Activated naive CD8-positive, alpha-beta T cell treated with anti-CD3 and anti-CD28 coated beads for 36 hours (primary cell): ENCODE measurements at places on chromosomes 3 and 15.

GRCh38 chr3:129435367-129435766, 4.4 kb downstream of the MBD4 start:
- no peak overlapping the region for H3K4me3 ChIP-seq
- no peak for DNase-seq
- peaks cover 3% of the 10 kb centered on the region for H3K27me3 ChIP-seq
- peak overlapping the region; percentile 63 for H3K27ac ChIP-seq
- peaks cover 23% of the 10 kb centered on the region for H3K36me3 ChIP-seq

- H3K4me3 ChIP-seq: peak overlapping the region; percentile 61
- H3K36me3 ChIP-seq: peaks cover 74% of the 10 kb centered on the region
- DNase-seq: no peak
- peak overlapping the region; percentile 90 for H3K27ac ChIP-seq
These were observed 496.1 kb downstream of the FOXP1 start for GRCh38 chr3:71087143-71088018.

DNA sequence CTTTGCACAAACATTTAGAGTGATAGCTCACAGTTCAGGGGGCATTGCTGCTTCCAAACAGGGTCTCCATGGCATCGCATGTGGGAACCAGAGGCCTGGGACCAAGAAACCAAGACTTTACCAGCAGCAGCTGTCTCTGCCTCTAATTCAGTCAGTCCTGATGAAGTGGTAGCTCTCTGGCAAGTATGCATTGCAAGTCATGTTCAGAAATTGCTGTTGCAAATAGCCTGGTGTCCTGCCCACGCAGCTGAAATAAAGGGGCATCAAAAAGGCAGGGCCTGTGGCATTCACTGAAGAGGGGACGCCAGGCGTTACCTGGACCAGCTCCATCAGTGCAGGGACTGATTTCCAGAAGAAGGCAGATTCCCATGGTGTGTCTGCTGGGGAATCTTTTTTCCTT, 121.3 kb downstream of the CD47 start:
- no peaks in the 10 kb centered on the region for H3K36me3 ChIP-seq
- H3K27ac ChIP-seq: no peak overlapping the region
- no peak overlapping the region for H3K4me3 ChIP-seq
- DNase-seq: no peak
- H3K4me1 ChIP-seq: peaks cover 18% of the 10 kb centered on the region

- H3K4me1 ChIP-seq: peaks cover 25% of the 10 kb centered on the region
- H3K36me3 ChIP-seq: peaks cover 26% of the 10 kb centered on the region
- H3K27ac ChIP-seq: peak overlapping the region; percentile 75
- DNase-seq: peak; percentile 13
- no peaks in the 10 kb centered on the region for H3K27me3 ChIP-seq
These were observed 2.0 kb upstream of the TOPBP1 start for GRCh38 chr3:133663569-133664313.

DNA sequence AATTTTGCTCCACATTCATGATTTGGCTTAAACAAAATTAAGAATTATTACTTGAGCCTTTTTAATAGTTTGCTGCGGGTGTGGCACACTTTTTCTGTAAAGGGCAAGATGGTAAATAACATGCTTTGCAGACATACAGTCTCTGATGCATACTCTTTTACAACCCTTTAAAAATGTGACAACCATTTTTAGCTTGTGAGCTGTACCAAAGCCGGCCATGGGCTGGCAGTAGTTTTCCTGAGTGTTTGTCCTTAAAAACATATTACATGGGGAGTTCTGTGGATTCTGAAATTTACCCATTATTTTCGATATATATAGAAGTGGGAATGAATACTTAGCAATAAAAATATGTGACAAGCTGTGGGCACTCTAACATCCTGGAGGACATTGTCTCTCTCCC, 163.4 kb downstream of the FNDC3B start:
- H3K4me3 ChIP-seq: no peak overlapping the region
- no peak overlapping the region for H3K27ac ChIP-seq
- no peaks in the 10 kb centered on the region for H3K27me3 ChIP-seq
- DNase-seq: no peak
- H3K4me1 ChIP-seq: no peaks in the 10 kb centered on the region
- peaks cover 51% of the 10 kb centered on the region for H3K36me3 ChIP-seq

- H3K36me3 ChIP-seq: no peaks in the 10 kb centered on the region
- no peaks in the 10 kb centered on the region for H3K27me3 ChIP-seq
- H3K4me1 ChIP-seq: no peaks in the 10 kb centered on the region
- H3K27ac ChIP-seq: no peak overlapping the region
- DNase-seq: no peak
These were observed 128.9 kb downstream of the ZIC1 start for GRCh38 chr3:147538034-147538433.

DNA sequence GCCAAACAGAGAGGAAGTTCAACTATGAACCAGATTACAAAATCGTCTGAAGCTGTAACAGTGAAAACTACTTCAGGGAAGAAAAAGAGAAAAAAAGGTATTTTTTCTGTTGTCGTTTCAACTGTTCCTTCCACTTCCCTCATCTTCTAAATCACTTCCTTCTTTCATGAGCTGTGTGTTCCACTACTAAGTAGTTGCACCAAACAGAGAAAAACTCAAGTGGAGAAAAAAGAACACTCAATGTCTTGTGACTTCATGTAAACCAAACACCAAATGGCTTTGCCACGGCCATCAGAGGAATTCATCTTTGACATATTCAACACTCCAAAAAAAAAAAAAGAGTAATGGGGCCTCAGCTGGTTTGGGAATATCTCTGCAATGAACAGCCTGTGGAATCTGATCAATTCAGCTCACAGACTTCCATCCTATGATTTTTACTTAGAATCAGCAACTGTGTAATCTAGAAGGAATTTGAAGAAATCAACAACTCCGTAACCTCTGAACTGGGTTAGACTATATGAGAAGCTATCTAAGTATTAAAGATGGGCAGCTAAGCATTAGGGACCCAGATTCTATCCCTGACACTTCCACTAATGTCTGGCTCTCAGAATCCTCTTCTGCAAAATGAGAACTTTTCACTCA, 47.5 kb upstream of the RNF7 start:
- no peaks in the 10 kb centered on the region for H3K36me3 ChIP-seq
- no peak overlapping the region for H3K27ac ChIP-seq

DNA sequence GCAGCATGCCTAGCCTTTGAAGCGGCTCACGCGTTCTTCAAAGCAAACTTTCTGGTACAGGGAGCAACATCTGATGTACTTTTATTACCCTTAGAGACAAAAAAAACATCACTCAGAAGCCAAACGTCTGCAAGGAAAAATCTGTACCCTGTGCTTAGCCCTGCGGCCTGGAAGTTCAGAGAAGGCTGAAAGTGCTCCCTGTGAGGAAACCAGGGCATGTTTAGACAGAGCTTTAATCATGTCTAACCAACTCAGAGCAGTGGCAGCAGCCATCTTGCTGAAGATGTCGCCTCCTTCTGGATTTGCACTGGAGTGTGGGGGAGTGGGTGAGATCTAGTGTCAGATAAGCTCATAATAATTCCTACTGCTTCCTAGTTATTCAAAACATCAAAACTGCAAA, 170.4 kb downstream of the P3H2 start:
- H3K27ac ChIP-seq: no peak overlapping the region
- H3K4me3 ChIP-seq: no peak overlapping the region
- peaks cover 3% of the 10 kb centered on the region for H3K4me1 ChIP-seq
- H3K36me3 ChIP-seq: no peaks in the 10 kb centered on the region
- H3K27me3 ChIP-seq: peaks cover 3% of the 10 kb centered on the region

DNA sequence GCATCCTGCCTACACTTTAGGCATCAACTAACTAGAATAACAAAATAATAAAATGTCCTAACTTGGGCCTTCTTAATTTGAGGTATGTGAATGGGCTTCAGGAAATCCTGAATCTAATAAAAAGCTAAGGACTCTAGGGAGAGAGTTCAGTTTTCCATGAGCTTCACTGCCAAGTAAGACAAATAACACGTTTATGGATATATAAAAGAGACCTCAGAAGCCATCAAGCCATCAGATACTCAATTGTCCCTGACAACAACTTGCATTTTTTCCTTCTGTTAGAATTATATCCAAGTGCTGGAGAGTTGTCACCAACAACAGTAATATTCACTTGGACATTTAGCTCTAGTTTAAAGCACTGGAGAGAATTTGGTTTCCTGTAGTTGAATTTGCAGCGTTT, 102.4 kb upstream of the IGSF10 start:
- H3K27ac ChIP-seq: no peak overlapping the region
- no peaks in the 10 kb centered on the region for H3K27me3 ChIP-seq
- no peaks in the 10 kb centered on the region for H3K4me1 ChIP-seq
- no peak for DNase-seq
- H3K36me3 ChIP-seq: no peaks in the 10 kb centered on the region

GRCh38 chr15:91813924-91814323, 39.6 kb upstream of the SLCO3A1 start:
- H3K27me3 ChIP-seq: peaks cover 18% of the 10 kb centered on the region
- no peaks in the 10 kb centered on the region for H3K4me1 ChIP-seq
- H3K36me3 ChIP-seq: peaks cover 6% of the 10 kb centered on the region
- H3K4me3 ChIP-seq: no peak overlapping the region
- no peak overlapping the region for H3K27ac ChIP-seq
- DNase-seq: peak; percentile 5

GRCh38 chr15:29670266-29670665, 152.0 kb downstream of the TJP1 start:
- no peak overlapping the region for H3K4me3 ChIP-seq
- no peak overlapping the region for H3K27ac ChIP-seq
- DNase-seq: no peak
- peaks cover 41% of the 10 kb centered on the region for H3K27me3 ChIP-seq
- no peaks in the 10 kb centered on the region for H3K4me1 ChIP-seq
- H3K36me3 ChIP-seq: no peaks in the 10 kb centered on the region

DNA sequence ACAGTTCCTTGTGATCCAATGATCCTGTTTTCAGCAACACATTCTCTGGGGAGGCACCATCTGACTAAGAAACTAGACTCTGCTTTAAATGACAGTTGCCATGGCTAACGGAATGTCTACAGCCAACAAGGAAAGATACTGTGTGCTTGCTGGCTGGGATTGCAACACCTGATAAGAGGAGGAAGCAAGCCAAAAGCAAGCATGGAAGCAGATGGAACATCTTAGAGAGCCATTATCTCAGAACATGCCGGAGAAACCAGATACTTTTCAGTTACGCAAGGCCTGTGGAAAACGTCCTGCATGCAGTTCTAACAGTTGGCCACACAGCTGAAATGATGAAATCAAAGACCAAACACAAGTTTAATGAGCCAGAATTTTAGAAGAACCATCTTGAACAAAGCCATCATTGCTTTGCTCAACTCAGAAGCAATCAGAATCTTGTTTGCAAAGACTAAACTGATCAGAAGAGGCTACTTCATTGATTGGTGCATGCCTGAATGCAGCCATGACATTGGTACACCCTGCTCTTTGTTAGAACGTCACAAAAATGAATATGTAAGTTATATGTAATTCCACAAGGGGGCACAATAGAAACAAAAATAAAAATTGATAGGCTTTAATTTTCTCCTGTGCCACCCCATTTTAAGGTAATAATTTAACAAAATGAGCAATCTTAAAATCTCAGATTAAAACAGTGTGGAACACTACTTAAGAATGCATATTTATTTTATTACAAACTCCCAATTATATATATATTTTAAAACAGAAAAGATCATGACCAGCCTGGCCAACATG, 50.8 kb downstream of the GXYLT2 start:
- H3K4me3 ChIP-seq: no peak overlapping the region
- DNase-seq: no peak
- H3K27me3 ChIP-seq: peaks cover 2% of the 10 kb centered on the region
- H3K27ac ChIP-seq: no peak overlapping the region
- no peaks in the 10 kb centered on the region for H3K4me1 ChIP-seq

GRCh38 chr3:52397676-52398399, 47.1 kb downstream of the SEMA3G start:
- no peaks in the 10 kb centered on the region for H3K27me3 ChIP-seq
- H3K27ac ChIP-seq: no peak overlapping the region
- peaks cover 5% of the 10 kb centered on the region for H3K36me3 ChIP-seq
- no peaks in the 10 kb centered on the region for H3K4me1 ChIP-seq
- DNase-seq: no peak

DNA sequence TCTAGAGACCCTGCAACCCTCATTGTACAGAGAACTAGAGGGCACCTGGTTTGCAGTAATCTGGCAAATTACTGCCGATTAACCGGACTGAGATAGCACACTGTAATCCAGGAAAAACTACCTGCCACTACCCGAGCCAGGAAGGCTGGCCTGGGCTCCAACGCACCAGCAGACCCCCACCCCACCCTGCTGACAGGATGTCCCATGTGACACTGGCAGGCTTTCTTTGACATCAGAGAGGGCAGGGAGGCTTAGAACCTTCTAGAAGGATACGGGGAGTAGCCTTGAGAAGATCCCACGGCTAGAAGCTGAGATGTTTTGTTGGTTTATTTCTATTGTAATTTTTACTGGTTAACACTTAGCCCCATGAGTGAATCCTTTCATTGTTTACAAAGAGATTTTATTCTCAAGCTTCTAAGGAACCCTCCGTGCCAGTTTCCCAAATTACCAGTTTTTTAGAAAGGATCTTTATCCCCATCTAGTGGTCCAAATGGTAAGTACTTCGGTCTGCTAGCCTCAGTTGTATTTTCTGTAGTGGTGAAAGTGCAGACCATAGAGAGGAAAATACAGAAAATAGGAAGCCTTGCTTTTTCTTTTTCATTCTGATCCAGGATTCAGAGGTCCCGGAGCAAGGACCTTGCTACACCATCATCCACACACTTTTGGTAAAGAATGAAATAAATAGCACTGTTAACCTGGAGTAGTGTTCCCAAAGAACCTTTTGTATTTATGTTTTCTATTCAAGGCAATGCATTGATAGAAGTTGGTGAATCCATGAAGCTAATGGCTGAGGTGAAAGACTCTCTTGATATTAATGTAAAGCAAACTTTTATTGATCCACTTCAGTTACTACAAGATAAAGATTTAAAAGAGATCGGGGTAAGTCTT, 81.9 kb upstream of the ADAMTSL3 start:
- no peaks in the 10 kb centered on the region for H3K4me1 ChIP-seq
- no peak overlapping the region for H3K27ac ChIP-seq
- no peak overlapping the region for H3K4me3 ChIP-seq
- no peaks in the 10 kb centered on the region for H3K27me3 ChIP-seq
- no peaks in the 10 kb centered on the region for H3K36me3 ChIP-seq
- DNase-seq: no peak

DNA sequence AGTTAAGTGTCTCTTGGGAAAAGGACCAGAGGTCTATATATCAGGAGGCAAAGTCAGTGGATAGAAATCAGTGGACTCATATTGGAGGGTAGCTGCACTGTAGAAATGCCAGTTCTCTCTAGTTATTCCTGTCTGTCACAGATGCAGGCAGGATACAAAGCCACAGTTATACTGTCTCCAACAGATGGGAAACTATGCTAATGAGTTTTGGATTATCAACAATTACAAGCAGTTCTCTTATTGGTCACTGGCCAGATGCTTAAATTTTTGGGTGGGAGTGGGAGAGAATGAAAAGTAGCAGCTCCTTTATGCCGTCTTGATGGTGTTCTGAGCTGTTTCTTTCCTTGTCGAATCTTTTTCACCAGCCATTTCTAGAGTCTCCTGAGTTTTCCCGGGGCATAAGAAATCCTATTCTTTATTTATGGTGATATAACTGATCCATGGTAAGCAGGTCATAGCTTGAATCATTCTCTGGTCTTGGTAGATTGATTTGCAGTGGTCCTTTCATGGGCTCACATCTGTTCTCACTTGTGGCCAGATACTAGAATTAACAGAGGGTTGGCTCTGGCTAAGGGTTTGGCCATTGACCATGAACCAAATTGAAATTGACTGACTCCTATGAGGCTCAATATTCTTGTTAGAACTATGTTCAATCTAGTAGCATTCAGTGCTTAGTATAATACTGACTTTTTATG, 44.6 kb upstream of the RBMS3 start:
- no peaks in the 10 kb centered on the region for H3K36me3 ChIP-seq
- no peaks in the 10 kb centered on the region for H3K4me1 ChIP-seq
- peaks cover 1% of the 10 kb centered on the region for H3K27me3 ChIP-seq
